ENCODE measurements at places on chromosomes 2 and 18. TPM values are rescaled to one million over a fixed set of nuclear protein-coding genes. Genes with fewer than 3 reads are reported as not detected.
A peak's percentile ranks its signal among the peaks of the same experiment; 100 is the strongest.

Gene MEP1B
- total RNA-seq, result not detected

Gene CFAP65
- total RNA-seq, result not detected

Gene COL3A1
- total RNA-seq, result 180 TPM

Gene PLB1
- 33.6 TPM for total RNA-seq

Gene NLRC4
- total RNA-seq, result 3.2 TPM

Gene FZD7
- 1.2 TPM for total RNA-seq

Gene LCT
- total RNA-seq, result not detected

Gene PXDN
- total RNA-seq, result 27.0 TPM

Gene STARD6
- total RNA-seq, result not detected

Gene EPB41L3
- 134 TPM for total RNA-seq

Gene DLGAP1
- total RNA-seq, result 26.1 TPM

Gene KCNE4
- 5.7 TPM for total RNA-seq

Gene PRSS56
- not detected for total RNA-seq

Gene ZEB2
- 225 TPM for total RNA-seq

Gene C1QL2
- not detected for total RNA-seq

Gene C2orf74
- 33.3 TPM for total RNA-seq

GRCh38 chr2:31354837-31355236 is 59.7 kb downstream of the XDH start:
- DNase-seq, result no peak

GRCh38 chr2:73812635-73813034 is 16.1 kb upstream of the STAMBP start:
- no peak for DNase-seq

GRCh38 chr2:189293164-189293563 is 113.6 kb upstream of the COL5A2 start:
- DNase-seq, result no peak

GRCh38 chr2:212228743-212229171 is 309.8 kb downstream of the ERBB4 start:
- no peak for DNase-seq

DNA sequence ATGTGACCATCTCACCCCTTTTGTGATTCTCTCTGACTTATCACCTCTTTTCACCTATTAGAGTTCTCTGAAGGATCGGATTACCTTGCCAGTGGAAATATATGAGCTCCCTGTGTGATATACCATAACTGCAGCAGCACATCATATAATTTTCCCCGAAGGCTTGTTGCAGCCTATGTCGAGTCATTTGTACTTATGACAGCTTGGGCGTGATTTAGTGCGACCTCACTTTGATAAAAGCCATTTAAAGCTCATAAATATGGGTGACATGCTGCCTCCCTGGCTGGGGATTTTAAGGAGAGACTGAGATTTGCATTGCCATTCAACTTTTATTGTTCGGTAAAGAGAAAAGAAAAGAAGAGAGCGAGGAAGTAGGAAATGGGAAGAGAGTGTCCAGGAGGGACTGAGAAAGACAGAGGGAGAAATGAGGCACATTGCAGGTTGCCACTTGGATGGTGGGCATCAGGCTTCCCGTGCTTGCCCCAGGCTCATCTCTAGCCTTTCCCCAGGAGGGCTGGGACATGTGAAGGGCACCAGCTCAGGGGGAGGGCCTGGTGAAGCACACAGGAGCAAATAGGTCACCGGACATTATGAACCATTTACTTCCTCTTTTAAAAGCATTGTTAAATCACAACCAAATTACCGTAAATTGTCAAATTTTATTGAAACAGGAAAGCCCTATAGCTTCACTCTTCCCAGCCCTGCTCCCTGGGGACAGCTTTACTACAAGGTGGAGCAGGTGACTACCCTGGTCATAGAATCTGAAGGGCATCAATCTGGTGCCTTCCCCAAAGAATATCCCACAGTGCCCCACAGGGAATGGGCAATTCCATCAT is 161.3 kb downstream of the SETBP1 start:
- no peak for DNase-seq

GRCh38 chr18:73728657-73729056 is 419.0 kb downstream of the FBXO15 start:
- DNase-seq, result no peak

- no peak for DNase-seq
Observed at GRCh38 chr18:70384181-70384790, 95.4 kb downstream of the SOCS6 start.

- no peak for DNase-seq
Observed at GRCh38 chr2:214310319-214310718, 100.5 kb upstream of the VWC2L start.

- peak; percentile 61 for DNase-seq
Observed at GRCh38 chr2:224778474-224778877, 62.3 kb upstream of the CCDC195 start.

DNA sequence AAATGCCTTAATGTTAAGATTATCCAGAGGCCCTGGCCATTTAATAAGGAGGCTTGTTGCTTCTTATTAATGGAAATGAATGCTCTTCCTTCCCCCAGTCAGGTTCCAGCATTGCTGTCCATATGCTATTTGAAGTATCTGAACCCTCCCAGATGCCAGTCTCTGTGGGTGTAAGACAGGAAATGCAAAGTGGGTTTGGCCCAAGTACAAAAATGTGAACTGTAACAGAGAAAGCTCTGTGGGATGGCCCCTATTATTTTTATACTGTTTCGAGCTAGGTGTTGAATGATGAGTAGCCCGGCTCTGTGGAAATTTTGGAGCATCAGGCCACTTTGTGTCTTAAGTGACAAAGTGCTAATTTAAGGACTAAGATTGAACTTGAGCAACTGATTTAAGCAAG is 141.0 kb downstream of the UXS1 start:
- no peak for DNase-seq

DNA sequence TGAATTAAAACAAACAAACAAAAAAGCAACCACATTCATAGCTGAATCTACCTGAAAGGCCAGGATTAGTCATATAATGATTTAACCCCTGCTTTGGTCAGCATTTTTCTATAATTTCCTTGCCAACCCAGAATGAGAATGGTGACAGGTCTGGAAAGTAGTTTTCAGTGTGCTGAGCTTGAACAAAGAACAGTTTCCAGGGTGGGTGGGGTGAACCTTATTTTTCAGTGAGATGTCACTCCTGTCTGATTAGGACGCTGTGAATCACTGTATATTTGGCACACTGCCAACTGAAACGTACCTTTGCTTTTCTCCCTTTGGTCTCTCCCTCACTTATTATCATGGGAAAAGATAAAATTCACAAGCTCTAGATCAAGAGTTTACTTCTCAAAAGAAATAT is 35.0 kb upstream of the DSC1 start:
- no peak for DNase-seq

DNA sequence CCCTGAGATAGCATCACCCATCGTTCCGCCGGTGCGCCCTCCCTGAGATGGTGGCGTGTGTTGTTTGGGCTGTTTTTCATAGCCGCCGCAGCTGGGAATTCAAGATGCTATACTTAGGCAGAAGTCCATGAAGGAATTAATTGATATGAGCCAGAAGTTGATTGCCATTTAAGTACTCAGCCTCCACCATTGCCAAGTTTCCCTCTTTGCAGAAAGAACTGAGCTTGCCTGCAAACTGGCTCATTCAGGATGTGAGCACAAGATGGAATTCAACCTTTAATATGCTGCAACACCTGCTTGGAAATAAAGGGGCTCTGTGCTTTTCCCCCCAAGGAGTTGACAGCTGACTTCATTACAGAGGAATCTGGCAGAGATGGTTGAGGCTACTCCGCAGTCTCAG is 295.5 kb downstream of the ZNF521 start:
- DNase-seq, result no peak

- DNase-seq, result no peak
Observed at GRCh38 chr18:22933966-22934423, 867 bp downstream of the RBBP8 start.

DNA sequence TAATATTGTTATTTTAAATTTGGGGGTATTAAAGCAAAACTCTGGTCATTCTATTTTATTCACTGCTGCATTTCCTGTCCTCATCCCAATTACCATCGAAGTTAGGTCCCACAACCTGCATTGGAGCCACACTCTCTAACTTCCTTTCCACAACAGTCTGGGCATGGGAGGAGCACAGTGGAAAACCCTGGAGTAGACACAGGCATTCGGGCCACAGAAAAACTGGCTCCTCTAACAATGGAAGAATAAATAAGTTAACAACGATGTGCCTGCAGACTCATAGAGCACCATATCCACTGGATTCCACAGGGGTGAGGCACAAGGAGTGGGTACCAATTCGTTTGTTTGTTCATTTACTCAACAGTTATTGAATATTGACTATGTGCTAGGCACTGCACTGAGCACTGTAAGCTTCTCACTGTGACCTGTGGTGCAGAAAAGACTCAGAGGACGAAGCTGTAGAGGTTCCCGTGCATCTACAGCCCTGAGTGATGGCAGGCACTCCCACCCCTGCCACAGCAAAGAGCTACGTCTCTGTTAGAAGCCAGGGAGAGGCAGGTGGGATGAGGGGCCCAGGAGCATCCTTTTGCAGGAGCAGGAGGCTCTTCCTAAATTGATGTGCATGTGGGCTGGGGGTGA is 154.2 kb upstream of the PGAP1 start:
- DNase-seq, result no peak

DNA sequence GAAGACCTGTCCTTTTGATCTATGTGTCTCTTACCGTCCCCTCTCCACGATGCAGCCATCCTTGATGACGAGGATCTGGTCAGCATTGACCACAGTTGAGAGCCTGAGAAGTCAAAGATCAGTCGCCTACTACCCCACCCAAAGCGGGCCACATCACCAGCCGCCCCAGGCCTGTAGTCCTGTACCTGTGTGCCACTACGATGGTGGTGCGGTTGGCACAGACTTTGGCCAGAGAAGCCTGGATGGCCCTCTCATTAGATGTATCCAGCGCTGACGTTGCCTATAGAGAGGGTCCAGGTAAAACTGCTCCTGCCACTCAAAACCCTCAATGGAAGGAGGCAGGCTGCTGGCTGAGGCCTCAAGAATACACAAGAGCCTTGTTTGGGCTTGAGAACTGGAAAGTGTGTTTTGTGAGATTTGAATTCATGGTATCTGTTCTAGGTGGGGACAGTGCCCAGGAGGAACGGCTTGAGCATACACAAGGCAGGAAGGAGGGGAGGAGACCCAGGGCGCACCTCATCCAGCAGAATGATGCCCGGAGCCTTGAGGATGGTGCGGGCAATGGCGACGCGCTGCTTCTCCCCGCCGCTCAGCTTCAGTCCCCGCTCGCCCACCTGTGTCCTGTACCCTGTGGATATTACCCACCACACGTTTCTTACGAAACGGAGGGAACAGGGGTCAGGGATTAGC is 3.8 kb downstream of the ZFAND2B start:
- peak; percentile 18 for DNase-seq

GRCh38 chr2:230602562-230603230 is 109.9 kb upstream of the CAB39 start:
- DNase-seq, result no peak

- no peak for DNase-seq
Observed at GRCh38 chr2:226300196-226300886, 499.3 kb downstream of the IRS1 start.

DNA sequence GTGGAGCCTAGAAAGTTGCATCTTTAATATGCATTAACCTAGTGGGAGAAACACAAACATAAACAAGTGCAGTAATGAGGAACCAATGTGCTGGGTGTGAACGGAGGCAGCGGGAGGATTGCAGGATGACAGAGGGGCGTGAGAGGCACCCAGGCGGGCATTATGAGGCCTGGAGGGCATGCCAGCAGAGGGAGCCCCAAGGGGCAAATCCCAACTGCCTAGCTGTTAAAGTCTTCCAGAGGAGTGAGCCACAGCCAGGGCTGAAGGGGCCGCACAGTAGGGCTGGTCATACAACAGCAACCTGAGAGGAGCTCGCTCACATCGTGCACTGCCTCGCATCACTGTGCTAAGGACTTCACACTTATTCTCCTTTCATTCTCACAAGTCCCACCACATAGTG is 13.3 kb upstream of the PRELID3A start:
- DNase-seq, result no peak

- DNase-seq, result peak; percentile 51
Observed at GRCh38 chr18:111306-112014, 46.9 kb upstream of the USP14 start.

GRCh38 chr2:1049691-1050090 is 99.0 kb downstream of the SNTG2 start:
- no peak for DNase-seq

DNA sequence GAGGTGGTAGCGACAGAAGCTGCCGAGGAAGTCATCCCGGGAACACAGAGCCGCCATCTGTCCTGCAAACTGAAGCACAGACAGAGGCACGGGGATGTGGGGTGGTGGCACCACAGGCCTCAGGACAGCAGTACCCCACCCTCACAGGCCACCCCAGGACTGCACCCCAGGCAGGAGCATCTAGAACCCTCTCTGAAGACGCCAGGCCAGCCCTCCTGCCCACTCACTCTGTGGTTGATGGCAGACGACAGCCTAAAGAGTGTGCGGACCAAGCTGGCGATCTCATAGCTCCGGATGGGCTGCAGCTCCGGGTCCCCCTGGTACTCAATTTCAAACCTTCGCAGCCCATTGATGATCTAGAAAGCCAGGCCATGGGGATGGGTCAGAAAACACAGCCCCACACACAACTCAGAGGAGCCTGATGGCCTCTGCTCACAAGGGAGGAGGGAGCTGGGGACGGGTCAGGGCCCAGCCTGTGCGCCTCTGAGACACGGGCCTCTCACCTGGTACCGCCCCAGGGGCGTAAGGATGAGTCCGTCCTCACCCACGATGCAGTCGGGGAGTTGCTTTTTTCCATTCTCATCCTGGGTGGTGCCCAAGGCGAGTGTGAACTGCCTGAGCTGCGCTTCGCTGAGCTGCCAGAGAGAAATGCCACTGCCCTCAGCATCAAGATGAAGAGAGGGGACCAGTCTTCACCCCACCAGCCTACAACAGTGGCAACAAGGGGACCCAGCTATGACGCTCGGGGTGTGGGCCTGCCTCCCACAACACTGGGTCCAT is 8.1 kb upstream of the CCDC74B start:
- DNase-seq, result no peak

- no peak for DNase-seq
Observed at GRCh38 chr2:20232837-20233207, 7.9 kb upstream of the SDC1 start.

DNA sequence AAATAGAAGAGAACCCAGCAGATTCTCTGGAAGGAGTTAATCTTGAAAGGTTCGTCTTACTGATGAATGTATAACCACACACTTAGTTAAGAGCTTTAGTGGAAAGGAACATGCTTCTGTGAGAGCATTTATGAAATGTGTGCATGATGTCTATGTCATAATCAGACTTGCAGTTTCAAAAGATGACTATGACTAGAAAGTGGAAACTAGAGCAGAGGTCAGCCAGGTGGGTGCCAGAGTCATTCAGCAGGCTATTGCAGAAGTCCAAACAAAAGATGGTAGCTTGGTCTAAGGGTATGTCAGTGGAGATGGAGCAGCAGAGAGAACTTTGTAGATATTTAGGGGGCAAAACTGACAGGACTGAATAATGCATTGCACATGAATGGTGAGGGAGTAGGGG is 825.8 kb downstream of the DCC start:
- DNase-seq, result no peak

DNA sequence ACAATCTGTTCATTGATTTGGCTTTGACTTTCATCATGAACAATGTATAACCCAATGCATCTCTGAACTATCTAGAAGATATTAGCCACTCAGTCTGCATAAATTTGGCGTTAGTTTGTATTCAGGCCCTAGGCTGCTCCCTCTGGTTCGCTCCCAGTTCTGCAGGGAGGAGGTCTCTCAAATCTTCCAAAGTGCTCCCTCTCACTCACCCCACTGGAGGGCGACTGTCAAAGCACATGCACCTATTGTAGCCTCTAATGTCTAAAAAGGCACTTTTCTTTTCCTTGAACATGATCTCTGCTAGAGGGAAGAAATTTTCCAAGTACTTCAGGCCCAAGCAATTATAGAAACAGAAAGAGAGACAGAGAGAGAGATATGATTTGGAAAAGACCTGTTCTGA is 291.5 kb downstream of the TDRD15 start:
- no peak for DNase-seq

GRCh38 chr18:23416298-23416697 is 36.8 kb upstream of the RIOK3 start:
- DNase-seq, result no peak

Data from adrenal gland (tissue), 19 donors.